ENCODE measurements at places on chromosomes 7 and 10.
A peak's percentile ranks its signal among the peaks of the same experiment; 100 is the strongest.

DNA sequence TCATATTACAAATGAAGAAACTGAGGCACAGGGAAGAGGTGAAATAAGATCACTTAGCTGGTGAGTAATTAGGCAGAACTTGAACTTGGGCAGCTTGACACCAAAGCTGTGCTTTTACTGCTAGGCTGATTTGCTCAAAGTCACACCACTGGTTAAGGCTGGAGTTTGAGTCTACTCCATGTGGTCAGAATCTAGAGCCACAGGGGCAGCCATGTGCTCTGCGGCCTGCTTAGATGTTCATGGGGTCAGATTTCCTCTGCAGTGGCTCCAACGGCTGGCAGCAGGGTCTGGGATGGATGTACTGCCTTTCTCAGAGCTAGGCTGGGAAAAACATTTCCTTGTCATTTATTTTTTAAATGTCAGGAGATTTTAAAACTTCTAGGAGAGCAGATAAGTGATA is 417.5 kb downstream of the KCNMA1 start:
- no peaks in the 10 kb centered on the region for H3K36me3 ChIP-seq
- H3K27ac ChIP-seq: no peak overlapping the region
- no peak for DNase-seq
- no peak overlapping the region for H3K4me3 ChIP-seq
- no peaks in the 10 kb centered on the region for H3K4me1 ChIP-seq

- DNase-seq: no peak
- H3K4me1 ChIP-seq: peaks cover 18% of the 10 kb centered on the region
- H3K36me3 ChIP-seq: peaks cover 3% of the 10 kb centered on the region
- peaks cover 6% of the 10 kb centered on the region for H3K27me3 ChIP-seq
- peak overlapping the region; percentile 42 for H3K4me3 ChIP-seq
- no peak overlapping the region for H3K27ac ChIP-seq
These were observed 1.3 kb downstream of the CYP26C1 start for GRCh38 chr10:93061594-93062513.

GRCh38 chr10:130764651-130765050 is 546.9 kb downstream of the TCERG1L start:
- H3K4me1 ChIP-seq: no peaks in the 10 kb centered on the region
- no peak overlapping the region for H3K27ac ChIP-seq
- no peaks in the 10 kb centered on the region for H3K36me3 ChIP-seq
- no peaks in the 10 kb centered on the region for H3K27me3 ChIP-seq

DNA sequence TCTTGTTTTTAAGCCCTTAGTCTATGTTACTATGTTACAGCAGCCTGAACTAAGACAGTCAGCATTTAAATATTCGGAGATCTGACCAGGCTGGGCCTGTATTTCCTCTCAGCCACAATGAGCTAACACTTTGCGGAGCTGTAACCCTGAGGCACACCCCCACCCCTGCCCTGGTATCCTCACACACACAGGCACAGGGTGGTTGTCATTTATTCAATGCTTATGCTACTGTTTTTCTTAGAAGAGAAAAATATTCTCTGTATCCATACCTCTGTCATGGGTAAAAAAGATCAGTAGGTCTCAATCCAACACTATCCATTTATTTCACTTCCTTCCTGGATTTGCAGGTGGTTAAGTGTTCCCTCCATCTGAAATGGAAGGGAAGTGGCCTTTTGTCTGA is 80.3 kb upstream of the TRIL start:
- no peak overlapping the region for H3K4me3 ChIP-seq
- H3K36me3 ChIP-seq: no peaks in the 10 kb centered on the region
- no peak for DNase-seq
- H3K27me3 ChIP-seq: no peaks in the 10 kb centered on the region

GRCh38 chr10:112985690-112986543 is 35.9 kb downstream of the TCF7L2 start:
- no peaks in the 10 kb centered on the region for H3K27me3 ChIP-seq
- no peaks in the 10 kb centered on the region for H3K4me1 ChIP-seq
- no peaks in the 10 kb centered on the region for H3K36me3 ChIP-seq
- no peak overlapping the region for H3K27ac ChIP-seq
- no peak for DNase-seq

DNA sequence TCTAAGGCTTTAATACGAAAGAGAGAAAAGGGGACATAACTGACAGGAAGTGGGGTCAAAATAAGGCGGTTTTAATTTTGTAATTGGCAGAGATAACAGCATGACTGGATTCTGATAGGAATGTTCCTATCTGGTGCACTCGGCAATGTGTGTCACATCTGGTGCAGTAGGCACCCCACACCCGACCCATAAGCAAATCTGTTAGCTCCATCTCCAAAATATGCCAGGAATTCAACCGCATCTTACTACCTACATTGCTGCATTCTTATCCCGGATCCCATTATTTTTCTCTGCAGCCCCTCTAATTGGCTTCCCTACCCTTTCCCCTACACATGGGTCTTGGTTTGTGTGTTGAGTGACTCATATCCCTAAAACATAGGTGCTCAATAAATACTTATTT is 19.1 kb upstream of the GALNT11 start:
- H3K4me3 ChIP-seq: no peak overlapping the region
- no peaks in the 10 kb centered on the region for H3K36me3 ChIP-seq
- no peaks in the 10 kb centered on the region for H3K4me1 ChIP-seq
- no peaks in the 10 kb centered on the region for H3K27me3 ChIP-seq
- DNase-seq: no peak
- no peak overlapping the region for H3K27ac ChIP-seq

- no peaks in the 10 kb centered on the region for H3K4me1 ChIP-seq
- H3K4me3 ChIP-seq: no peak overlapping the region
- H3K27me3 ChIP-seq: no peaks in the 10 kb centered on the region
- DNase-seq: no peak
These were observed 621.3 kb upstream of the DPP6 start for GRCh38 chr7:153430931-153431330.

DNA sequence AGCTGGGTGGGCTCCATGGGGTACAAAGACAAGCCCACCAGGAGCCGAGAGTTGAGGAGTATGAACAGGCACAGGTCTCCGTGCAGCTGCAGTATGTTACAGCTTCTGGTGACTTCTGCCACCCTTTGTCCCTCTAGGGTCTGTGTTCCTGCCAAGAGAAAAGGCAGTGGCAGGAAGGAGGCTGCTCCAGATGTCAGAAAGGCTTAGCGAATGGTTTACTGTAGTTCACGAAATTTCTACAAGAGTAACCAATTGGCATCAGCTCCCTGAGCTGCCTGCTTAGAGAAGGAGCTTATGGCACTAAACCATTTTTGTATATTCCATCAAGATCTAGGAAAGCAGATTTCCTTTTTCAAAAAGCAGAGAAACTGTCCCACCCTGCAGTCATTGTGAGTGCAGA is 48.2 kb upstream of the TMEM72 start:
- H3K27me3 ChIP-seq: peaks cover 11% of the 10 kb centered on the region
- H3K4me3 ChIP-seq: no peak overlapping the region

- H3K4me1 ChIP-seq: no peaks in the 10 kb centered on the region
- no peaks in the 10 kb centered on the region for H3K36me3 ChIP-seq
- no peak for DNase-seq
- no peaks in the 10 kb centered on the region for H3K27me3 ChIP-seq
- H3K4me3 ChIP-seq: no peak overlapping the region
These were observed 23.6 kb upstream of the BMPR1A start for GRCh38 chr10:86732771-86733170.

DNA sequence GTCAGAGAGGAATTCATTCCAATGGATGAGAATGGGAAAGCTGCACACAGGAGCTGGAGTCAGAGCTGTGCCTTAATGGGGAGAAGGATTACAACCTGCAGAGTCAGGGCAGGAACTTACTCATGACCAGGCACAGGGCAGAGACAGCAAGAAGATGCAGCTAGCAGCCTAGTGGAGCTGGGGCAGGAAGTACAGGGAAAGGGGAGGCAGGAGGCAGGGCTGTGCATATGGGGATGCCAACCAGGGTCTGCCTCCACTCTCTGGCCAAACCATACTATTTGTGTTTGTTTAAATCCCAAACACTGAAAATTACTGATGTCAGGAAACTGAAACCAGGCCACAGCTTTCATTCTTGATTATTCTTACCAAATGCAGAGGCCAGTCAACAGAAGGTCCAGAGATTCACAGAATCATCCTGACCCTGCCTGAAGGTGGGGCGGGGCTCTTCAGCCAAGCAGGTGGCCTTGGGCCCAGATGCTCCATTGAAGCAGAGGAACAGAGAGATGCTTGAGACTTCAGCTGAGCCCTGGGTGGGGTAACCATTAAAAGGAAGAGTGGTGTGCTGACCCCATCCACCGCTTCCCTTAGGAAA is 461.9 kb downstream of the KCNMA1 start:
- H3K27ac ChIP-seq: no peak overlapping the region
- H3K27me3 ChIP-seq: no peaks in the 10 kb centered on the region
- H3K36me3 ChIP-seq: no peaks in the 10 kb centered on the region
- H3K4me3 ChIP-seq: no peak overlapping the region
- no peak for DNase-seq

DNA sequence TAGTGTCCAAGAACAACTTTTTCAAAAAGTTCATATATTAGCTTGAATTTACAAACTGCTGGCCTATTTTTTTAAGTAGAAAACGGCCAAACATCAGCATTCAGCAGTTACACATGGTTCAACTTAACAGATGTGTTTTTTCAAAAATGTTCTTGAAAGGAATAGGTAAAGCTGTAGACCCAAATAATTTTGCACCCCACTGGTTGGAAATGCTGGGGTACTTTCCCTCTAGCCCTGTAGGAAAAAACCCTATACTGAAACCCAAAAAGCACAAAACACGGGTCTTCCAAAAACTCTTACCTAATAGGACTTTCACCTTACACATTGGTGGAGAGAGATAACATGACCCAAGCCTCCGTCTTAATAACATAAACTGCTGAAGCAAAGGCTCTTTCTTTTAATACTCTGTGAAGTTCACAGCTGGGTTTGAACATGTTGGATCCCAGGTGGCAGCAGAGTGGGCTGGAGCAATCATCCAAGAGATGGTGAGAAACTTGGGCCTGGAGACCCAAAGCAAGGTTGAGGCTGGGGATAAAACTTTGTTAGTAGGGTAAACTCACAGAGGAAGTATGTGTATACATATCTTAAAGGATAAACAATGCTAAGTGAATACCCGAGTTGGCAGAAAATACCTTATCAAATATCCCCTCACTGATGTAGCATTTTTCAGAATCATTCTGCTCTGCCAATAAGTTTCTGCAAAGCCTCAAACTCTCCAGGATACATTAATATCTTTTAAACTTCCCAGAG is 629 bp upstream of the DNAJC9 start:
- no peaks in the 10 kb centered on the region for H3K27me3 ChIP-seq
- H3K27ac ChIP-seq: peak overlapping the region; percentile 81
- no peak for DNase-seq
- peaks cover 13% of the 10 kb centered on the region for H3K4me1 ChIP-seq

DNA sequence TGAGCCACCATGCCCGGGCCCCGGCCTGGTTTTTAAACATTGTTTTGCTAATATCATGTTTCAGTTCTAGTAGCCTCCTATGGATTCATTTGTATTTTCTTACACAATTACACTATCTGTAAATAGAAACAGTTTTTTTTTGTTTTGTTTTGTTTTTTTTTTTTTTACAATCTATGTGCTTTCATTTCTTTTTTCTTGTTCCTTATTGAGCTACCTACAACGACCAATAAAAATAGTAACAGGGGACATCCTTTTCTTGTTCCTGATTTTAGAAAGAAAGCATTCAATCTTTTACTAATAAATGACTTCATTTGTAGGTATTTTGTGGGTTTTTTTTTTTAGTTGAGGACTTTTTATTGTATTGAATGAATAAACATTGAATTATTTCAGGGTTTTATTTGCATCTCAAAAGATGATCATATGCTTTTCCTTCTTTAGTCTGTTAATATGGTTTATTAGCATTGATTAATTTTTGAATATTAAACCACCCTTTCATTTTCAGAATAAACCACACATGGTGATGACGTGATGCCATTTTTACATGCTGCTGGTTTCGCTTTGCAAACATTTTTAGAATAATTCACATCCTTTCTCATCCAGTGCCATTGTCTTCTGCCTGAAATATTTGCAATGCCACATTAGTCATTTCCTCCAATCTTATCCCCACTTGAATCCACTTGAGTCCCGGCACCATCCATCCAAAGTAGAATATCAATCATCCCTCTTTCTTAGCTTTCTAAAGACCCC is 18.1 kb upstream of the AKR1E2 start:
- DNase-seq: no peak
- H3K4me1 ChIP-seq: no peaks in the 10 kb centered on the region

- H3K36me3 ChIP-seq: peaks cover 12% of the 10 kb centered on the region
- no peaks in the 10 kb centered on the region for H3K27me3 ChIP-seq
These were observed 57.5 kb downstream of the MDFIC start for GRCh38 chr7:114979388-114979787.

DNA sequence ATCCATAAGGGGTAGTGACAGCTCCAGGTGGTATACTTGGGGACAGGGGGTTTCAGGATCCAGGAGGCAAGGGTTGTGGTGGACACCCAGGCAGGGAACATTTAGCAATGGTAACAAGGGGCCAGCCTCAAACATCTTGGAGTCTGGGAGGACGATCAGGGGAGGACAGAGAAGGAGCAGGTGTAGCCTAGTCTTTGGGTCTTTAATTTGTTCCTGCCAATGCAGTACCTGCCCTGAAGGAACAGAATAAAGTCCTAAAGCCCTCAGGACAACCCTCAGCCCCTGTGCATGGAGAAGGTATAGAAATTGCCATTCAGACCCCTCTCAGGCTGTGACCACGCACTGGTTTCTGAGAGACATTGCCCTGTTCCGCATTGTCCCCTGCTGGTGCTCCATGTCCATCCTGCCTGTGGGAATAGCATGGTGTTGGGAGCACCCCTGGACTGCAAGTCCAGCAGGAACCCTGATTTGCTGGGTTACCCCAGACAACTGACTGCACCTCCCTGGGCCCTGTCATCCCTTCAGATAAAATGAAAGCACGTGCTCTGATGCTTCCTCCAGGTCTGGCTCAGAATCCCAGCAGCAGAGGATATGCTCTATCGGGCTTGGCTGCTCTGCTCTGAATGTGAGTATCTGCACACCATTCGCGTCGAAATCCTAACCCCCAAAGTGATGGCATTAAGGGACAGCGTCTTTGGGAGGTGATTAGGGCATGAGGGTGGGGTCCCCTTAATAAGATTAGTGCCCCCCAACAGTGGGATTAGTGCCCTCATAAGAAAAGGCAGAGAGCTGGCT is 24.2 kb downstream of the DDC start:
- no peak overlapping the region for H3K4me3 ChIP-seq
- H3K27me3 ChIP-seq: no peaks in the 10 kb centered on the region
- DNase-seq: no peak
- no peaks in the 10 kb centered on the region for H3K4me1 ChIP-seq
- no peaks in the 10 kb centered on the region for H3K36me3 ChIP-seq
- H3K27ac ChIP-seq: no peak overlapping the region

- H3K27ac ChIP-seq: no peak overlapping the region
- no peaks in the 10 kb centered on the region for H3K36me3 ChIP-seq
- no peak overlapping the region for H3K4me3 ChIP-seq
- no peak for DNase-seq
- H3K27me3 ChIP-seq: no peaks in the 10 kb centered on the region
These were observed 44.8 kb upstream of the HHEX start for GRCh38 chr10:92644921-92645320.

GRCh38 chr7:130400120-130400572 is 19.9 kb downstream of the CPA1 start:
- H3K4me3 ChIP-seq: no peak overlapping the region
- no peaks in the 10 kb centered on the region for H3K27me3 ChIP-seq
- H3K27ac ChIP-seq: no peak overlapping the region

- no peaks in the 10 kb centered on the region for H3K4me1 ChIP-seq
- DNase-seq: no peak
- no peak overlapping the region for H3K4me3 ChIP-seq
These were observed 269.9 kb downstream of the BAMBI start for GRCh38 chr10:28947171-28947570.

Measured in effector memory CD4-positive, alpha-beta T cell (primary cell).